Fibroblast of lung (primary cell): ENCODE measurements at places on chromosomes 4 and X. TPM values are rescaled to one million over a fixed set of nuclear protein-coding genes. Genes with fewer than 3 reads are reported as not detected.

DNA sequence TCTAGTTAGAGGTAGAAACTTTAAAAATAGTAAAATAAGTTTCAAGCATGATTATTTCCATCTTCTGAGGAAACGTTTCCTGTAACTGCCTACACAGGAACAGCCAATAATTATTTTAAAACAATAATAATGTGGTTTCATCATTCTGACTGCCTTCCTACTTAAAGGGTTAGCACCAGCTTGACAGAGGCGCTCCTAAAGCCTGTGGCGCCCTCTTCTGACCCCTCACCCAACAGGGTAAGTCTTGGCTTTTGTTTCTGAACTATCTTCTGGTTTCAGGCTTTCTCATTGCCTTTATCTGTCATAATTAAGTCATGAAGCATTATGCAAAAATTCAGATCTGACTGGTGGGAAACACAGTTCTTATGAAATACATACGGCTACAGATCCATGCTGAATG is 96.7 kb downstream of the ITM2A start:
- no peak for DNase-seq
- H3K36me3 ChIP-seq: no peaks in the 10 kb centered on the region
- H3K4me1 ChIP-seq: no peaks in the 10 kb centered on the region
- H3K4me3 ChIP-seq: no peak overlapping the region
- H3K27ac ChIP-seq: no peak overlapping the region
- no peaks in the 10 kb centered on the region for H3K27me3 ChIP-seq

Gene JCHAIN
- 9.3 and 11.3 TPM in 2 replicates for polyA plus RNA-seq

- H3K36me3 ChIP-seq: no peaks in the 10 kb centered on the region
- no peak overlapping the region for H3K4me3 ChIP-seq
- H3K27ac ChIP-seq: no peak overlapping the region
- DNase-seq: peak; percentile 58
These were observed 395.5 kb upstream of the BOD1L1 start for GRCh38 chr4:14023036-14023435.

GRCh38 chrX:19791562-19791961 is 95.8 kb downstream of the SH3KBP1 start:
- no peaks in the 10 kb centered on the region for H3K4me1 ChIP-seq
- peak; percentile 45 for DNase-seq
- no peak overlapping the region for H3K27ac ChIP-seq
- H3K27me3 ChIP-seq: no peaks in the 10 kb centered on the region
- H3K36me3 ChIP-seq: no peaks in the 10 kb centered on the region

- H3K27me3 ChIP-seq: no peaks in the 10 kb centered on the region
- no peak overlapping the region for H3K4me3 ChIP-seq
- DNase-seq: no peak
- peaks cover 25% of the 10 kb centered on the region for H3K36me3 ChIP-seq
- no peak overlapping the region for H3K27ac ChIP-seq
- peaks cover 5% of the 10 kb centered on the region for H3K4me1 ChIP-seq
These were observed 9.4 kb upstream of the ADD1 start for GRCh38 chr4:2834001-2834921.

DNA sequence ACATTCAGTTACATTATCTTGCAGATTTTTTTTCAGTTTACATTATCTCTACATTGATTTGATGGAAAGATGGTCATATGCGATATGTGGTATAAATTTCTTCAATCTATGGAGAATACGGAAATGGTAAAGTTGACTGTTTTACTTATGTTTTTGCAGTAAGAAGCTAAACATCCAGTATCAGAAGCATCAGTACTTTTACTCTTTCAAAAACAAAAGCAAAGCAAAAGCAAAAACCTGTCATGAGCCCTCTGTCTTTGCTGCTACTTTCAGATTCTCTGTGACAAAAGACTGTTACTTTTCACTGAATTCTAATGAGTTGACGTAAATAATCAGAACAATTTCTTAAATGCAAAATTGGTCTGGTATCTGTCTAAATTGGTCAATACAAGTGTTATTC is 52.4 kb upstream of the UCP1 start:
- H3K27ac ChIP-seq: no peak overlapping the region
- no peak overlapping the region for H3K4me3 ChIP-seq
- H3K4me1 ChIP-seq: no peaks in the 10 kb centered on the region
- H3K27me3 ChIP-seq: no peaks in the 10 kb centered on the region
- no peak for DNase-seq

DNA sequence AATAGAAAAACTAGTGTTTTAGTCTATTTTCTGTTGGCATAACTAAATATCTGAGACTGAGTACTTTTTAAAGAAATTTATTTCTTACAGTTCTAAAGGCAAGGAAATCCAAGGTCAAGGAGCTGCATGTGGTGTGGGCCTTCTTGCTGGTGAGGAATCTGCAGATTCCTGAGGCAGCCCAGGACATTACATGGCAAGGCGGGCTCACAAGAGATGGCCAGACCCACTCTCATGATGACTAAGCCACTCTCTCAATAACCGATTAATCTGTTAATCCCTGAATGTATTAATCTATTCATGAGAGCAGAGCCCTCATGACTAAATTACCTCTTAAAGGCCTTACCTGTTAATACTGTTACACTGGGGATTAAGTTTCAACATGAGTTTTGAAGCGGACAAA is 340.8 kb downstream of the GRXCR1 start:
- no peaks in the 10 kb centered on the region for H3K27me3 ChIP-seq
- H3K36me3 ChIP-seq: no peaks in the 10 kb centered on the region
- H3K4me3 ChIP-seq: no peak overlapping the region
- no peak for DNase-seq

DNA sequence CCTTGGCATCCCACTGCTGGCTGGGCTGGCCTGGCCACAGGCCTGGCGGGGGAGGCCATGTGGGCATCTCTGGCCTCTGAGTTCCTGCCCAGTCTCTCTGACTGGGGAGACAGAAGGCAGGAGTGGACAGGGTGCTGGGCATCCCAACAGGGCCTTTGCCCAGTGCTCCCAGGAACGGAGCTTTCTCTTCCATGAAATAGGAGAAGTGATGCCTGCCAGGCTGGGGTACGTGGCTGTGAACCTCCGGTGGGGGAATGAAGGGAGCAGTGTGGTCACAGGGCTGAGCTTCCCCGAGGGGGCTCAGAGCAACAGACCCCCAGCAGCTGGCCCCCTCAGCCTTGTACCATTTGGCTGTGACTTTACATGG is 40.4 kb upstream of the HMX1 start:
- no peaks in the 10 kb centered on the region for H3K27me3 ChIP-seq
- H3K4me3 ChIP-seq: no peak overlapping the region
- no peaks in the 10 kb centered on the region for H3K4me1 ChIP-seq
- no peaks in the 10 kb centered on the region for H3K36me3 ChIP-seq

Gene MAGEA8
- polyA plus RNA-seq: not detected in 2 replicates

Gene MAGEH1
- polyA plus RNA-seq: 24.4 and 38.5 TPM in 2 replicates

- H3K4me3 ChIP-seq: no peak overlapping the region
- H3K27ac ChIP-seq: no peak overlapping the region
- H3K4me1 ChIP-seq: no peaks in the 10 kb centered on the region
- H3K36me3 ChIP-seq: no peaks in the 10 kb centered on the region
- no peak for DNase-seq
These were observed 20.1 kb upstream of the IL3RA start for GRCh38 chrX:1316527-1316926.

- peak; percentile 72 for DNase-seq
- H3K4me1 ChIP-seq: peaks cover 17% of the 10 kb centered on the region
- no peak overlapping the region for H3K4me3 ChIP-seq
- H3K36me3 ChIP-seq: no peaks in the 10 kb centered on the region
- H3K27me3 ChIP-seq: no peaks in the 10 kb centered on the region
These were observed 97.2 kb upstream of the PDE5A start for GRCh38 chr4:119725688-119726330.

DNA sequence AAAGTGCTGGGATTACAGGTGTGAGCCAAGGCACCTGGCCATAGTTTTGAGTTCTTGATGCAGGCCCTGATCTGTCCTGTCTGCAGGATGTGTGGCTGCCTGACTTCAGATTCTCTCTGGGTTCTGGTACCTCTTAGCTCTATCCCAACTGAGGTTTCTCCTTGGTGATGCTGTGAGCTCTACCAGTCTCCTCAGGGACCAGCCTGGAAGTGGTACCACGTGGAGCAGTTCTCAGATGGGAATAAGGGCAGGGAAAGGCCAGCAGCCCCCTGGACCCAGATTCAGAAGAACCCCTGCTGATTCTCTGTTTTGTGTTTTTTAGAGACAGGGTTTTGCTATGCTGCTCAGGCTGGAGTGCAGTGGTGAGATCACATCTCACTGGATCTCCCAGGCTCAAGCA is 85.0 kb upstream of the HELT start:
- H3K27ac ChIP-seq: no peak overlapping the region
- no peaks in the 10 kb centered on the region for H3K4me1 ChIP-seq
- no peaks in the 10 kb centered on the region for H3K36me3 ChIP-seq
- no peak for DNase-seq
- H3K4me3 ChIP-seq: no peak overlapping the region

- no peaks in the 10 kb centered on the region for H3K27me3 ChIP-seq
- H3K4me3 ChIP-seq: no peak overlapping the region
- DNase-seq: no peak
- no peaks in the 10 kb centered on the region for H3K36me3 ChIP-seq
- H3K27ac ChIP-seq: no peak overlapping the region
These were observed 27.8 kb upstream of the SLC2A9 start for GRCh38 chr4:10048941-10049697.

GRCh38 chr4:142801966-142802365 is 44.1 kb downstream of the INPP4B start:
- H3K36me3 ChIP-seq: no peaks in the 10 kb centered on the region
- H3K4me1 ChIP-seq: no peaks in the 10 kb centered on the region
- H3K27ac ChIP-seq: no peak overlapping the region
- no peaks in the 10 kb centered on the region for H3K27me3 ChIP-seq
- DNase-seq: no peak

- no peaks in the 10 kb centered on the region for H3K27me3 ChIP-seq
- H3K36me3 ChIP-seq: no peaks in the 10 kb centered on the region
- H3K27ac ChIP-seq: no peak within 1 kb of the TSS
- H3K4me1 ChIP-seq: no peaks in the 10 kb centered on the region
- no peak for DNase-seq
- H3K4me3 ChIP-seq: no peak within 1 kb of the TSS
These were observed at the start of gene KCNE5 for GRCh38 chrX:109624641-109625616. Gene KCNE5 (minus strand): TSS chrX:109625172. CDS start chrX:109625020, 152 bp downstream.

GRCh38 chrX:17878028-17878670 is 17.1 kb upstream of the RAI2 start:
- no peak overlapping the region for H3K4me3 ChIP-seq
- DNase-seq: no peak
- no peaks in the 10 kb centered on the region for H3K36me3 ChIP-seq
- no peak overlapping the region for H3K27ac ChIP-seq
- H3K4me1 ChIP-seq: no peaks in the 10 kb centered on the region

Gene DKK2
- 0.48 and 4.0 TPM in 2 replicates for polyA plus RNA-seq

Gene NXF2B
- polyA plus RNA-seq: not detected in 2 replicates

Gene HTRA3
- polyA plus RNA-seq: 1.0 and 3.5 TPM in 2 replicates

GRCh38 chr4:24730256-24731001 is 64.9 kb upstream of the SOD3 start:
- DNase-seq: peak; percentile 73
- H3K36me3 ChIP-seq: no peaks in the 10 kb centered on the region
- H3K4me3 ChIP-seq: no peak overlapping the region
- H3K4me1 ChIP-seq: peaks cover 3% of the 10 kb centered on the region
- no peaks in the 10 kb centered on the region for H3K27me3 ChIP-seq
- H3K27ac ChIP-seq: no peak overlapping the region

GRCh38 chr4:121939690-121940089 is 12.2 kb downstream of the TRPC3 start:
- no peaks in the 10 kb centered on the region for H3K36me3 ChIP-seq
- no peak overlapping the region for H3K27ac ChIP-seq
- DNase-seq: no peak
- H3K27me3 ChIP-seq: no peaks in the 10 kb centered on the region

- H3K27me3 ChIP-seq: no peaks in the 10 kb centered on the region
- H3K27ac ChIP-seq: no peak overlapping the region
- H3K4me1 ChIP-seq: no peaks in the 10 kb centered on the region
These were observed 49.5 kb downstream of the UNC5C start for GRCh38 chr4:95499291-95499696.

Gene MAGEC3
- not detected in 2 replicates for polyA plus RNA-seq

DNA sequence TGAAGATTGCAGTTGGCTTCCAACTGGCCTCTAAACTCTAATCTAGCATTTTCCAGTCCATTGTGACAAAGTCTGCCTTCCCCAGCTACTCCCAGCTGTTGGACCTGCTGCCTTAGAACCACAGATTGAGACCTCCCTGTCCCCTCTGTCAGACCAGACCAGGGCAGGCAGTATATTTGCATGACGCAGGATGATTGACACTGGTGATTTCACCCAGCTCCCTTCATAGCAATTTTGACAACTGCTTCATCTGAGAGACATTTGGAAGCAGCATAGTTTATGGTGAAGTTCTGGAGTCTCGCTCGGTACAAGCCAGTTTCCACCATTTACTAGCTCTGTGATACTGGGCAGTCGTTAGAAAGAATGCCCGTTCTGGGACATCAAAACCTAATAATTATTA is 2.5 kb downstream of the CYP4V2 start:
- no peaks in the 10 kb centered on the region for H3K27me3 ChIP-seq
- no peak overlapping the region for H3K4me3 ChIP-seq
- no peak for DNase-seq
- no peaks in the 10 kb centered on the region for H3K4me1 ChIP-seq
- peaks cover 3% of the 10 kb centered on the region for H3K36me3 ChIP-seq

Gene CLDN34
- not detected in 2 replicates for polyA plus RNA-seq

- no peak overlapping the region for H3K27ac ChIP-seq
- peaks cover 6% of the 10 kb centered on the region for H3K4me1 ChIP-seq
- DNase-seq: no peak
These were observed 3.4 kb downstream of the RAB33B start for GRCh38 chr4:139457318-139457717.

DNA sequence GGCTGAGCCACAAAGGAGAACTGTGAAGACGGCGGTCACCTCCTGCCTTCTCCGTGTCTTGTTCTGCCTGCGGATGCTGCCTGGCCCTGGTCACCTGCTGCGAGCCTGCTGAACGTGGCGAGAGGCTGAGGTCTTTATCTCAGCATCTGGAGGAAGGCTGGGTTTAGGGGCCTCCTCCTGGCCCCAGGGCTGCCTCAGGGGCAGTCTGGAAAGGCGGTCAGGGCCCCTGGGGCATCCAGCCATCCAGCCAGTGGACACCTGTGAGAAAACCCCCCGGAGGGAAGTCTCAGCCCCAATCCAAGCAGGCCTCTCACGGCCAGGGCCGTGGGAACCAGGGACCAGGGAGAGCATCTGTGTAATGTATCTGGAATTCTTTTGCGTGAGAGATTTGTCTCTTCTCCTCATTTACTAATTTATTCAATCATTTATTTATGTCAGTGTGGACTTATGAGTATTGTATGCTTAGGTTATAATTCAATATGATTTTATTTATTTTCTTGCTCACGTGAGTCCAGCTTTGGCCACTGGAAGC is 11.3 kb downstream of the PDE6B start:
- DNase-seq: no peak
- H3K27ac ChIP-seq: no peak overlapping the region
- no peaks in the 10 kb centered on the region for H3K27me3 ChIP-seq
- H3K4me3 ChIP-seq: no peak overlapping the region
- no peaks in the 10 kb centered on the region for H3K36me3 ChIP-seq
- no peaks in the 10 kb centered on the region for H3K4me1 ChIP-seq
